ENCODE measurements at places on chromosomes 1 and 21. TPM values are rescaled to one million over a fixed set of nuclear protein-coding genes. Genes with fewer than 3 reads are reported as not detected.

- H3K4me3 ChIP-seq: no peak overlapping the region
- DNase-seq: no peak
- H3K4me1 ChIP-seq: no peaks in the 10 kb centered on the region
- H3K27ac ChIP-seq: no peak overlapping the region
These were observed 131.9 kb downstream of the CRB1 start for GRCh38 chr1:197399755-197400521.

GRCh38 chr1:24385160-24385940 is 28.2 kb downstream of the STPG1 start:
- no peak for DNase-seq
- no peak overlapping the region for H3K27ac ChIP-seq
- H3K4me1 ChIP-seq: no peaks in the 10 kb centered on the region
- H3K4me3 ChIP-seq: no peak overlapping the region

OSBPL9 gene
- 48.5 TPM for polyA plus RNA-seq

DNA sequence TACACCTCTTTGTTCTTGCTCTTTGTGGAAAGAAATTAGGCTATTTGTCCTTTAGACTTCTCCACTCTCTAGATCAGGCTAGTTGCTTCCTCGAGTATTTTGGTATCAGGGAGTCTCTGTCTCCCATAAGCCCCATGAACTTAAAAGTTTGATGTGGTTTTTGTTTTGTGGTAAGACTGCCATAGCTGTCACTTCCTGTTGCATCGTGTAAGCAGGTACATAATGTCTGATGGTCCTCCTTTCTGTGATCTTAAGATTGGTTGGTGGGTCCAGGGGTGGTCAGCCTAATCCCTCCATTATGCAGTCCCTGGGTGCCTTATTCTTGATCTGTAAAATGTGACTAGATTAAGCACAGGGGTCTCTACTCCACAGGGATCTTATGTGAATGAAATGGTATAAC is 23.1 kb downstream of the CD53 start:
- no peak overlapping the region for H3K4me3 ChIP-seq
- DNase-seq: no peak
- H3K27me3 ChIP-seq: no peaks in the 10 kb centered on the region
- no peaks in the 10 kb centered on the region for H3K36me3 ChIP-seq
- no peak overlapping the region for H3K27ac ChIP-seq

DNA sequence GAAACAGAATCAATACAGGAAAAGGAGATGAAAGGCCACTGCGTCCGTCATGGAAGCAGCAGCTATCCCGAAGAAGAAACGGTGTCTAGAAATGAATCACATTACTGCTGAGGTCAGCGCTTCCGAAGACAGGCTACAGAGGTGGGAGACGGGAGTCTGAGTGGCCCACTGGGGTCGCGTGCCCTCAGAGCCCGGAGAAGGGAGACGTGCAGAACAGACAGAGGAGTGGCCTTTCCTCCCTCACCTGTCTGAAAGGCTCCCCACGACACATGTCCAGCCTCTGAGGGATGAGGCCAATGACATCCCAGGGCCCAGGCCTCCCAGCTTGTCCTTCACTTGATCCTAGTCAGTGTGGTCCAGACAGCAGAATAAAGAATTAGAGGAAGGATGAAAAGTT is 35.9 kb downstream of the VPS26C start:
- no peak for DNase-seq
- no peak overlapping the region for H3K27ac ChIP-seq
- H3K27me3 ChIP-seq: no peaks in the 10 kb centered on the region
- no peaks in the 10 kb centered on the region for H3K4me1 ChIP-seq
- H3K4me3 ChIP-seq: no peak overlapping the region
- H3K36me3 ChIP-seq: peaks cover 97% of the 10 kb centered on the region

DNA sequence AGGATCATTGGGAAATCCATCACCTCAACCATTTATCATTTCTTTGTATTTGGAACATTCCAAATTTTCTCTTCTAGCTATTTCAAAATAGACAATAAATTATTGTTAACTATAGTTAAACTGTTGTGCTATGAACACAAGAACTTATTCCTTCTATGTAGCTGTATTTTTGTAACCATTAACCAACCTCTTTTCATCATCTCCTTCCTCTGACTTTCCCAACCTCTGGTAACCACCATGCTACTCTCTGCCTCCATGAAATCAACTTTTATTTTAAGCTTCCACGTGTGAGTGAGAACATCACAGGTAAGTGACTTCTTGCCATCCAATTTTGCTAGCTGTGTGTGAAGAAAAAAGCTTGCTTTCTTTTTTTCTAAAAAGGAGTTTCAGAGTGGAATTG is 418 bp downstream of the IFI44L start:
- peak overlapping the region; percentile 85 for H3K27ac ChIP-seq
- peak overlapping the region; percentile 54 for H3K4me3 ChIP-seq
- DNase-seq: no peak
- H3K36me3 ChIP-seq: no peaks in the 10 kb centered on the region

- no peaks in the 10 kb centered on the region for H3K27me3 ChIP-seq
- no peak for DNase-seq
- no peaks in the 10 kb centered on the region for H3K4me1 ChIP-seq
- no peak overlapping the region for H3K27ac ChIP-seq
These were observed 7.1 kb downstream of the ZBTB21 start for GRCh38 chr21:42003051-42003461.

DNA sequence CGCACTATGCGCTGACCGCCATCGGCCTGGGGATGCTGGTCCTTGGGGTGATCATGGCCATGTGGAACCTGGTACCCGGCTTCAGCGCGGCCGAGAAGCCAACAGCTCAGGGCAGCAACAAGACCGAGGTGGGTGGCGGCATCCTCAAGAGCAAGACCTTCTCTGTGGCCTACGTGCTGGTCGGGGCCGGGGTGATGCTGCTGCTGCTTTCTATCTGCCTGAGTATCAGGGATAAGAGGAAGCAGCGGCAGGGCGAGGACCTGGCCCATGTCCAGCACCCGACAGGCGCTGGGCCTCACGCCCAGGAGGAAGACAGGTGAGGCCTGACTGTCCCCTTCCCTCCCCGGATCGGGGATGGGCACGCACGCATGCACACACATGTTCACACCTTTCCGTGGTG is 31.9 kb upstream of the FHAD1 start:
- H3K36me3 ChIP-seq: peaks cover 11% of the 10 kb centered on the region
- peaks cover 46% of the 10 kb centered on the region for H3K4me1 ChIP-seq
- H3K27ac ChIP-seq: peak overlapping the region; percentile 80
- DNase-seq: no peak
- no peak overlapping the region for H3K4me3 ChIP-seq

KIAA0040 gene
- polyA plus RNA-seq: 4.8 TPM

- no peak overlapping the region for H3K4me3 ChIP-seq
- no peak for DNase-seq
- no peaks in the 10 kb centered on the region for H3K27me3 ChIP-seq
These were observed 431.0 kb upstream of the USP24 start for GRCh38 chr1:55646181-55646580.

GRCh38 chr21:31898933-31899630 is 26.3 kb downstream of the HUNK start:
- DNase-seq: no peak
- no peaks in the 10 kb centered on the region for H3K27me3 ChIP-seq
- H3K36me3 ChIP-seq: no peaks in the 10 kb centered on the region
- no peak overlapping the region for H3K4me3 ChIP-seq

- no peak for DNase-seq
- H3K27ac ChIP-seq: no peak overlapping the region
- no peak overlapping the region for H3K4me3 ChIP-seq
- no peaks in the 10 kb centered on the region for H3K4me1 ChIP-seq
- peaks cover 3% of the 10 kb centered on the region for H3K27me3 ChIP-seq
- no peaks in the 10 kb centered on the region for H3K36me3 ChIP-seq
These were observed 136.8 kb upstream of the FMN2 start for GRCh38 chr1:239954836-239955235.

DNA sequence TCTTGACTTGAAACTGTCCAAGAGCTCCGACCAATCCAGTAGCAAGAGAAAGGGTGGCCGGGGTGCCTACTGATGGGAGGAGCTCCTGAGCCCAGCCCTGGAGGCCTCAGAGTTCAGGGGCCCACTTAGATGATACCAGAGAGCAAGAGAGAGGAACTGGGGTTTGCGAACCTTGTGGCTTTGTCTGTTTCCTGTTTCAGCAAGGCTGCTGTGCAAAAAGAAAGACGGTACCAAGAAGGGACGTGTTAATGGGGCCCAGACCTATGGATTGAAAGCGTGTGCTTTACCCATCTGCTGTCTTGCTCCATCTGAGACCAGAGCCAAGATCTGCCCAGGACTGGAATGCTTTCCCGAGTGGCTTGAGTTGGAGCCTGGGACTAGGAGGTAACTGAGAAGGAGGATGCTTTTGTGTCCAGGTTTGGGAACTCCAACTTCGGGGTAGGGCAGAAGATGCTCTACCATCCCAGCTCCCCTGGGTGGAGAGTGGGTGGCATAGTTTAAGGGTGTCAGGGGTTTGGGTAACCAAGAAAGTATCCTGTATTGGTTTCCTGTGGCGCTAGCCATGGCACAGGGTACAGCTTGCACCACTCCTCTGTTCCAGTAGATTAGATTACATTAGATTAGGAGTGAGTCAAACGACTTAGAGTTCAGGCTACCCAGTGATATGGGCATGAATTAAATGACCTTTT is at the start of gene TRAF3IP3:
Gene TRAF3IP3, plus strand, starts transcription at position 128 of the 689 bp plus-strand sequence. CDS start 3,987 bp downstream, outside the sequence.
- H3K27ac ChIP-seq: peak within 1 kb of the TSS; percentile 94
- no peaks in the 10 kb centered on the region for H3K27me3 ChIP-seq
- no peaks in the 10 kb centered on the region for H3K4me1 ChIP-seq
- H3K36me3 ChIP-seq: no peaks in the 10 kb centered on the region

BTBD19 gene
- 2.6 TPM for polyA plus RNA-seq
